ENCODE measurements at places on chromosomes 5 and 9.

DNA sequence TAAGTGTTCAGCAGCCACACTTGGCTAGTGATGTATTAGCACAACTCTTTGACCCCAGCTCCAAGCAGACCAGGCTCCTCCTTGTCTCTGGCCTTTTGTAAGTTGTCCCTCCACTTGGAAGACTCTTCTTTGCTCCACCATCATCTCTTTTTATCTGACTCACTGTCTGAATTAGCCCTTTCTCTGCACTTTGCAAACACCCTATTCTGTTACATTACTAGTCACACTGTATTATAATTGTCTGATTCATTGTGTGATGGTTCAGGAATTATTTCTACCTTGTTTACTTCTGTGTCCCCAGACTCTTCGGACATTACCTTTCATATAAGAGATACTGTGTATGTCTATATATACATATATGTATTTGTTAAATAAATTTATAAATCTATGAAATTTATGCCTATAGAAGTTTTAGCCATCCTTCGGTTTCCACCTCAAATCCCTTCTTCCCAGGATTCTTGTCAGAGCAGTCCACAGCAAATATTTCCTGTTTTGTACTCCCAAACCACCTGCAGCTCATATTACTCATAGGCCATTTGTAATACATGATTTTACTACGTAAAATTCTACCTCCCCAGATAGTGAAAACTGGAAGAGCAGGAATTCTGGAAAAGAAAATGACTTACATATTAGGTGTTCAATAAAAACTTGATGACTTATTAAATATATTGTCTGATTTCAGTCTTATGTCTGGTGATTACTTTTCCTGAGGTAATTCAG lies 69.0 kb downstream of the MTAP start:
- no peak for DNase-seq

- no peak for DNase-seq
Measured at GRCh38 chr9:77953590-77953989, 78.0 kb downstream of the GNAQ start.

DNA sequence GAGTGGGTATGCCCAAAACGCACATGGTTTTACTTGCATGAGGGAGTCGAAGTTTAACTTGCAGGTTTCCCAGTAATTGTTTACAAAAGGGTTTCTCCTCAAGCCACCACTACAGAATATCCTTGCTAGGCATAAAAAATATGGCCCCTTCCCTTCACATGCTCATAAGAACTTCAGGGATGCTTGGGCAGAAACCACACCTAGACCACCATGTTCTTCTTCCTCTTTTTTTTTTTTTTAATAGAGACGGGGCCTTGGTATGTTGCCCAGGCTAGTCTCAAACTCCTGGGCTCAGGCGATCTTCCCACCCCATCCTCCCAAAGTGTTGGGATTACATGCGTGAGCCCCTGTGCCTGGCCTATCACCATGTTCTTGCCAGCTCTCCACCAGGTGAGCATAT lies 18.6 kb upstream of the PLIN2 start:
- no peak for DNase-seq

GRCh38 chr9:106620866-106621265 lies 242.1 kb upstream of the ZNF462 start:
- DNase-seq, result no peak

GRCh38 chr9:79559495-79560181 lies 12.1 kb upstream of the TLE4 start:
- no peak for DNase-seq

DNA sequence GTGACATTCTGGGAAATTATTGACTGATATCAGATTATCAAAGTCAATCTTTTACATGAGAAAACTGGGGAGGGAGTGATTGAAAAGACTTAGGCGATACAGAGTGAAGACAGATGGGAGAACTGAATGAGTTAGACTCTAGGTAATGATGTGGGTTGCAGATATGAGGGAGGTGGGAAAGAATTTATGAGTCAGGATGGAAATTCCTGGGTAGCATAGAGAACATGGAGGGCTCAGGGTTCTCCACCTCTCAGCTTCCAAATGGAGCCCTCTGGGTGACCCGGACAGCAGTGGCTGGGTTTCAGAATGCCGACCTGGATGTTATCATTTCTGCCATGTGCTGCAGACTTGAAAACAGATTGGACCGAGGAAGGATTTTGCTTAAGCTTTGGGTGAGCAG lies 75.4 kb upstream of the SHB start:
- DNase-seq, result no peak

- no peak for DNase-seq
Measured at GRCh38 chr5:139282197-139282557, 11.4 kb upstream of the MATR3 start.

DNA sequence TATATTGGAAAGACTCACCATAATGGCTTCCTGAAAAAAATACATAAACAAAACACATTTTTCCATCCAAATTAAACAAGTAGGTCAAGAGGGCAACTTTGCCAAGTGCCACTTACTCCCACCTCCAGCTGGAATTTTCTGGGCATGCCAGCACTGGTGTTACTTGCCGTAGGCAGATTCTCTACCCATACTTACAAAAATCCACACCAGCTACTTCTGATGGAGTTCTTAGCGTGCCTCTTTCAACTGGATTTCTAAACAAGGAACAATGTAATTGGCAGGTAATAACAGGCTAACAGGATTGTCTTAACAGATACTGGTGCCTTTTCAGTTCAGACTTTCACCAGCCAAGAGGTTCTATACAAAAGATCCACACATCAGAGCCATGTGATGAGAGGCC lies 301.4 kb downstream of the MLLT3 start:
- DNase-seq, result no peak

Data from G401 (cell line).